ENCODE measurements at places on chromosomes 2 and 18.

- DNase-seq = no peak
Measured at GRCh38 chr2:191359133-191359532, 113.9 kb downstream of the MYO1B start.

DNA sequence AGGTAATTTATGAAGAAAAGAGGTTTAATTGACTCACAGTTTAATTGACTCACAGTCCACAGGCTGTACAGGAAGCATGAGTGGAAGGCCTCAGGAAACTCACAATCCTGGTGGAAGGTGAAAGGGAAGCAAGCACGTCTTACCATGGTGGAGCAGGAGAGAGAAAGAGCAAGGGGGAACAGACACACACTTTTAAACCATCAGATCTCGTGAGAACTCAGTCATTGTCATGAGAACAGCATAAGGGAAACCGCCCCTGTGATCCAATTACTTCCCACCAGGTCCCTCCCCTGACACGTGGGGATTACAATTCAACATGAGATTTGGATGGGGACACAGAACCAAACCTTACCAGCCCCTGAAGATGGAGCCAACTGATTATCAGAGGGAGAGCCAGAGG lies 11.2 kb upstream of the PUM2 start:
- DNase-seq = no peak

GRCh38 chr2:5748391-5748790 lies 56.2 kb downstream of the SOX11 start:
- no peak for DNase-seq

DNA sequence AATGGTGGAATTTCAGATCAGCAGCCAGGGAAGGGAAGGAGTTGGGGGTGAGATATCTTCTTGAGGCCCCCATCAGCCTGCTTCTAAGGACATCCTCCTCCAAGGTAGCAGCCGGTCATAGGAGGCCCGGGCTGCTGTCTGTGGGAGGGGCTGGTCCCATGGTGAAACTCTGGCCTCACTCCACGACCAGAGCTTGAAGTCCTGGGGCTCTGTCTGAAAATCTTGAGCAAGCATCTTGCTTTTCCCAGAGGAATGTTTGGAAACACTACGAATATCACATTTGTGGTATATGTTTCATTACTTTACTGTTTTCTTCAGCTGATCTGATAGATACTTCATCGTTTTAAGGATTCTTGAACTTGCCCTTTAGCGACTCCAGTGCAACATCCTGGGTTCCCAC lies 103.7 kb downstream of the CTAGE1 start:
- no peak for DNase-seq

DNA sequence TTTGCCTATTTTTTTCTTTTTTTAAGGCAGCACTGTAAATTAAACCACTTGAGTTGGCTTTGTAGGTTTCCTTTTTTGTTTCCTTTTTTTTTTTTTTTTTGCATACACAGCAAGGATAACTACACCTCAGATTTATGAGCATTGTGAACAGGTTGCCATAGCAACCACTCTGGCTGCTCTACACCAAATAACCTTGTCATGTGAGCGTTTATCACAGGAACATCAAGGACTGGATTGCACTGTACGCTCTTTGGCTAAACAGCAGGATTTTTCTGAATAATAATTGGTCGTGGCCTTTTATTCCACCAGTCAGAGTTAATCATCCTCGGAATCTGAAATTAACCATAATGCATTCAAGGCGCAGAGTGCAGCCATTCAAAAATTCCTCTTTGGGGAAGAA lies 199.1 kb upstream of the SLC14A2 start:
- DNase-seq = no peak

DNA sequence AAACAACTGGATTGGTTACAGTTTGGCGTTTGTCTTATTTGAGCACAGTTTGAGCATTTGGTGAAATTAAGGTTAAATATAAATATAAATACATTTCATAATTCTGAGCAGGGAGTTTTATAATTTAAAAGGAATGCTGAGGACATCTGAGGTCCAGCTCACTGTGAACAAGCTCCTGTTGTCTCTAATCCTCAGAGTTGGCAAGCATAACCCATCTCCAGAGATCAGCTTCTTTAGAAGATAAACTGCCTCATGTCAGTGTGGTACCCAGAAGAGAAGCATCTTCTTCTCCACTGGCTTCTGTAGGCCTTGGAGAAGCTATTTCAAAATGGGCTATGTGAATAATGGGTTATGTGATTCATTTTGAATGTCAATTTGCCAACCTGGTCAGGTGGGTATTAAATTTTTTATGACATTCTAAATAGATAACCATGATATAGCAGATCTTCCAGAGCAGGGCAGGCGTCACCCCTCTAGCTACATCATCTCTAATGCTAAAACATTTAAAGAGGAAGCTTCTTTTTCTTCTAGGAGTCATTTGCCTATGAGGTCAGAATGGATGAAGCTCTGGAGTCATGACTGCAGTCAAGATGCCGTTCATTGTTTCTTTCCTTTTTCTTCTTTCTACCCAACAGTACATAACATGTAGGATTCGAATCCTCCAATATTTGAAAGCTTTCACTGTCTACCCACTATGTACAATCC lies 324.0 kb downstream of the RNF144A start:
- DNase-seq = no peak
